ENCODE measurements at places on chromosomes 11 and 22.

DNA sequence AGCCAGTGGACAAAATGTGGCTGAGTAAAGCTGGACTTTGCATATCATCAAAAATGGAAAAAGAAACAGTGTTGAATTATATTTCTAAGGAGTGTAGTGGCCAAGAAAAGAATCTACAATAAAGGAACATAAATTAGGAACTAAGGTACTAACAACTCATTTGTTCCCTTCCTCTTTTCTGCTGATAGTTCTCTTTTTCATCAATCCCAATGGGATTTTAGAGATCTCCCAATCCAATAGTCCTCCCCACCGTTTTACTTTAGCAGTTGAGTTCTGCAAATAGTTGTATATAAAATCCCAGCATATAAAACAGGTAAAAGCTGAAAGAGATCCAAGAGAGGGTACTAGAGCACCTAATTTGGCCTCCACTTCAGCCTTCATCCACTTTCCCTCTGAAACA is 2.0 kb downstream of the PRCP start:
- no peak for DNase-seq

DNA sequence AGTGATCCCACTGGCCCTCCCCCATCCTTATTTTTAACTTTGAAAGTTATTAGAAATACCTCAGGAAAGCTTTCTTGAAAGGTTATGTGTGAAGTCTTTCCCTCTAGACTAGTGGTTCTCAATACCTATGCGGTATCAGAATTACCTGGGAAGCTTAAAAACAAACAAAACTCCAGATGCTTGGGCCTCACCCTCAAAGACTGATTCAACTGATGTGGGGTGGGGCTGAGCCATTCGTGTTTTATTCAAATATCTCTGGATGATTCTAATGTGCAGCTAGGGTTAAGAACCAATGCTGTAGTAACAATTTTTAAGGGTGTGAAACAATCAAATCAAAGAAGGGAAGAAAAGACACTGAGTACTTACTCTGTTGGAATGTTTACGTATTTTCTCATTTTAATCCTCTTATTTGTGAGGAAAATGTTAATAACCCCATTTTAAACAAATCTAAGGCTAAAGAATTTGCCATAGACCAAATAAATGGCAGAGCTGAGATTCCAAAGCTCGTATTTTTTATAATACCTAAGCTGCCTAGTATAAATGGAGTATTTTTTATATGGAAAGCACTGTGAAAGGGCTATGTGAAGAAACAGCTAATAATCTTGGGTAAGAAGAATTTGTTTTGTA is 47.6 kb downstream of the PLEKHB1 start:
- no peak for DNase-seq

- no peak for DNase-seq
Observed at GRCh38 chr11:35662061-35662648, 420 bp upstream of the TRIM44 start.

DNA sequence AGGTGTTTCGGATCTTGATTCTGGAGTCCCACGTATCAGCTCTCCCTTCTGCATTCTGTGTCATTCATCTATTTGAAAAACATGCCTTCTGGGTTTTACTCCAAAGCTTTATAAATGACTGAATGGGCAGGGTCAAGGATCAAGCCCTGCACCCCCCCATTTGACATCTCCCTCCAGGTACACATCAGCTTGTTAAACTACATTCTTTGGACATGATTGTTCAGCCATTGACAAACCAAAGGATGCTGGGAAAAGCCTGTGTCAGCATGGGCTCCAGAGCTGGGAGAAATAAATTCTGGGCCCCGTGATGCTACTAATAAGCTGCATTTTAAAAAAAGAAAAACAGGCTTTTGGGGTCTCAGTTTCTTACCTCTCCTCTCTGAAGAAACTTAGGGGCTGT is 103.7 kb downstream of the DSCAML1 start:
- no peak for DNase-seq

GRCh38 chr11:131546218-131546895 is 175.9 kb downstream of the NTM start:
- DNase-seq = no peak

DNA sequence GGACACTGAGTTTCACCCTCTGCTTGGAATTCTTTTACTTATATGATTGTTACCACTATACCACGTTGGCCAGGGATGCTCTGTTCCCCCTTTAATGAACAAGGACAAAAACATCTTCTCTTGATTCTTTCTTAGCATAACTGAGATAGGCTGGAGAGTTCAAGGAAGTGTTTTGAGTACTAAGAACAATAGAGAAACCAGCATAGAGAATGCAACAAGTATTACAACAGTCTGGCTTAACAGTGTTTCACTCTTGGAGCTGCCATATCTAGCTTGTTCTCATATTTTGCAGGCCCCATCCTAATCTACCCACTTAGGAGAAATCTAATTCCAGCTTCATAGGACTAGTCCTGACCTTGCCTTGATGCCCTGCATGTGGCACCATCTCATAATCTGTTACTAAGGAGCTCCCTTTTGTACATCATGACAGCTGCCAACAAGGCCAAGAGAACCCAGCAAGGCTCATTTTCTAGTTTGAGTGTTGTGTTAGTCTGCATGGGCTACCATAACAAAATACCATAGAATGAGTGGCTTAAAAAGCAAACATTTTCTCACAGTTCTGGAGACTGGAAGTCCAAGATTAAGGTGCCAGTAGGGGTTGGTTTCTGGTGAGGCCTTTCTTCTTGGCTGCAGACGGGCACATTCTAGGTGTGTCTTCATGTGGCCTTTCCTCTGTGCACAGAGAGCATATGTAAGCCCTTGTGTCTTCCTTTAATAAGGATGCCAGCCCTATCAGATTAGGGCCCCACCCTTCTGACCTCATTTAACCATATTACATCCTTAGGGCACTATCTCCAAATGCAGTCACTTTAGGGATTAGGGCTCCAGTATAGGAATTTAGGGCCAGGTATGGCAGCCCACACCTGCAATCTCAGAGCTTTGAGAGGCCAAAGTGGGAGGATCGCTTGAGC is 37.8 kb downstream of the PACS1 start:
- no peak for DNase-seq

DNA sequence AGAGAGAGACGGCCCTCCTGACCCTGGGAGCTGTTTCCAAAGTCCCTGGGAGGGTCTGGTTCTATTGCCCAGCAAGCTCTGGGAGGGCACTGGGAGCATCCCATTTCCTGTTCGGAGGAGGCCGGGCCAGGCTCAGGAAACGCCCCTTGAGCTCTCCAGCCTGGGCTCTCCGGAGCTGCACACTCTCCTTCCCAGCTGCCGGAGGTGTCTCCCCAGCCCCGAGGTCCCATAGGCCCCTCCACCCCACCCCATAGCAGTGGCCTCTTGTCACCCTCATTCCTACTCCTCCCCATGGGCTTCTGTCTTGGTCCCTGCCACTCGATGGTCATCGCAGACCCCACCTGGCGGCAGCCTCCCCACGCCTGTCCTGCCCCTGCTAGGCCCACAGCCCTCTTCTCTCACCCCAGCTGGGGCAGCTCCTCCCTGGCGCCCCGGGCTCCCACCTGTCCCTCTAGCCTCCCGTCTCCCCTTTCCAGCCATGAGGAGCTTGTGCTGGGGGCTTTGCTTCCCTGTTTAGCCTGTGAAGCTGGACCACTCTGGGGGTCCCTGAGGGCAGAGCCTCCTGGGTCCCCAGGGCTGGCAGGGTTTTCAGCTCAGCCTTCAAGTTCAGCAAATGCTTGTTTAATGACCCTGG is 2.8 kb downstream of the TSPAN32 start:
- no peak for DNase-seq

- DNase-seq = no peak
Observed at GRCh38 chr11:66077927-66078326, 7.9 kb downstream of the PACS1 start.

DNA sequence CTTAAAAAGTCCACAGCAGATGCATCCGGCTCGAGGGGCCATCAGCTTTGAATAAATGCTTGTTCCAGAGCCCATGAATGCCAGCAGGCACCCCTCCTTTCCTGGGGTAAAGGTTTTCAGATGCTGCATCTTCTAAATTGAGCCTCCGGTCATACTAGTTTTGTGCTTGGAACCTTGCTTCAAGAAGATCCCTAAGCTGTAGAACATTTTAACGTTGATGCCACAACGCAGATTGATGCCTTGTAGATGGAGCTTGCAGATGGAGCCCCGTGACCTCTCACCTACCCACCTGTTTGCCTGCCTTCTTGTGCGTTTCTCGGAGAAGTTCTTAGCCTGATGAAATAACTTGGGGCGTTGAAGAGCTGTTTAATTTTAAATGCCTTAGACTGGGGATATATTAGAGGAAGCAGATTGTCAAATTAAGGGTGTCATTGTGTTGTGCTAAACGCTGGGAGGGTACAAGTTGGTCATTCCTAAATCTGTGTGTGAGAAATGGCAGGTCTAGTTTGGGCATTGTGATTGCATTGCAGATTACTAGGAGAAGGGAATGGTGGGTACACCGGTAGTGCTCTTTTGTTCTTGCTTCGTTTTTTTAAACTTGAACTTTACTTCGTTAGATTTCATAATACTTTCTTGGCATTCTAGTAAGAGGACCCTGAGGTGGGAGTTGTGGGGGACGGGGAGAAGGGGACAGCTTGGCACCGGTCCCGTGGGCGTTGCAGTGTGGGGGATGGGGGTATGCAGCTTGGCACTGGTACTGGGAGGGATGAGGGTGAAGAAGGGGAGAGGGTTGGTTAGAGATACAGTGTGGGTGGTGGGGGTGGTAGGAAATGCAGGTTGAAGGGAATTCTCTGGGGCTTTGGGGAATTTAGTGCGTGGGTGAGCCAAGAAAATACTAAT is 1.9 kb downstream of the NEAT1 start:
- DNase-seq = no peak

GRCh38 chr22:38923463-38924346 is 33.7 kb upstream of the APOBEC3A start:
- no peak for DNase-seq

DNA sequence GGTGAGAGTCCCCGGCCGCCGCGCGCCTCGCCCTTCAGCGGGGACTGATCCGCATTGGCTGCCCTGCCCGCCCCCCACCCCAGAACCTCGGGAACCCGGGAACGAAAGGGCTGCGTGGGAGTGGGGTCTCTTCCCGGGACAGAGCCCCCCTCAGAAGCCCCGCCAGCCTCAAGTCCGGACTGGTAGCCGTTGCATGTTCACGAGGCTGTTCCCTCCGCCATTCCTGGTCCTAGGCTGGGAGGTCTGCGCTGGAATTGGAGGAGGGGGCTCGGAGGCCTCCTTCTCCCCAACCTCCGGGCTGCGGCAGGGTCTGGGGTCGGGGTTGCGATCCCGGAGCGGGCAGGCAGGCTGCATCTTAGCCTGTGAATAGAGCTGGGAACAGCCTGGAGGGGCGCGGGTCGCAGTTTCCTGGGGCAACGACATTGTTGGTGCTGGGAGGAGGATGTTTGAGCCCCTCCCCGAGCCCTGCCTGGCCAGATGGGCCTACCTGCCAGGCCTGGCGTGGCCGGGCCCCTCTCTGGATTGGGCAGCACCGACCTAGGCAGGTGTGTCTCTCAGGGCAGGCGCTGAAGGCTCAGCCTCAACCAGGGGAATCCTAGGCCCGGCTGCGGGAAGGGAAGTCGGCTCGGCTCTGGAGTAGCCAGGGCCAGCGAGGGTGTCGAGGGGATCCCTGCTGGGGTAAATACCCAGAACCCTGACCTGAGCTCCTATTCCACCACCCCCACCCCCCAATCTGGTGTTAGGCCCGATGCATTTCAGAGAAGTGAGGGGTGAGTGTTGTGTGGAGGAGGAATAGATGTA is 670 bp downstream of the MAPK8IP1 start:
- DNase-seq = no peak

DNA sequence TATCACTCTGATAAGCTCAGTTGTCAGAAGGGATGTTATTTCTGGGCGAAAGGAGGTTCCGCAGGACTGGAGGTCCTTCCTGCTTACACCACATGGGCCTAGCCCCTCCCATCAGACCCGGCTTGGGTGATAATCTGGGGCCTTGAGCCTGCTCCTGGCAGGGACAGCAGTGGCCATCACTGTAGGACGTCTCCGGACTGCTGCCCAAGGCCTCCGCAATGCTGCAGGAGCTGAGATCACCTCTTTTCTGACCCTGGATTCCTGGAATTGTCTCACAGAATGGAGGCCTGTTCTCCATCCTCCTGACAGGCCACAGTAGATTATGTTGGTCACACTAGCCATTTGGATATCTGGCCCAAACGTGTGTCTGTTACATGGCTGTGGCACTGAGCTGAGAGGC is 9.2 kb upstream of the BIK start:
- DNase-seq = no peak

DNA sequence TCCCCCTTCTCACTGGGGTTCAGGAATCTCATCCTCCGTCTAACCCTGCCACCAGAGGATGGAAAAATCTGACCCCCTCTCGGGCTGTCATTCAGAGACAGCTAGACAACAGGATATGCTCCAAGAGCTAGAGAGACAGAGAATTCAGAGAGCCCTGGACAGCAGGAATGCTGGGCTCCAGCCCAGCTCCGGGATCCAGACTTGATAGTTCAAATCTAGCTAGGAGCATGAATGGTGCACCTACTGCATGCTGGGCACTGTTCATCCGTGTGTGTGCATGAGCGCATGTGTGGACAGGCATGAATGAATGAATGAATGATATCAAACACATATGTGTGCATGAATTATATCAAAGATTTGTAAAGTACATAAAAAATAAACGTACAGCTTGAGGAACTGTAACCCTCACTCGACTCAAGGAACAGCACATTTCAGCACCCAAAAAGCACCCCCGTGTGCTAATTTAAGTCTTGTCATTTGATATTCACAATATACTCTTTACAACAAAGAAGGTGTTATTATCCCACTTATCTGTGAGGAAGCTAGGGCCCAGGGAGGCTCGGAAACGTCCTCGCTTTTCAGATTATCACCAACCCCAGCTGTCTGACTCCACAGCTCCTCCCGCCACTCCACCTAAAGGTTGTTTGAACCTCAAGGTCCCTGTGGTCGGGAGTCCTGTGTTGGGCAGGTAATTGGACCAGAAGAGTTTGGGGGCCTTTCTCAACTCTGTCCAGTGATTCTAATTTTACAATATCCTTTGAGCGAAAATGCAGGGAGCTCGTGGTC is 640 bp upstream of the VSIG10L2 start:
- DNase-seq = no peak

- no peak for DNase-seq
Observed at GRCh38 chr11:116774661-116775060, 1.9 kb upstream of the BUD13 start.

DNA sequence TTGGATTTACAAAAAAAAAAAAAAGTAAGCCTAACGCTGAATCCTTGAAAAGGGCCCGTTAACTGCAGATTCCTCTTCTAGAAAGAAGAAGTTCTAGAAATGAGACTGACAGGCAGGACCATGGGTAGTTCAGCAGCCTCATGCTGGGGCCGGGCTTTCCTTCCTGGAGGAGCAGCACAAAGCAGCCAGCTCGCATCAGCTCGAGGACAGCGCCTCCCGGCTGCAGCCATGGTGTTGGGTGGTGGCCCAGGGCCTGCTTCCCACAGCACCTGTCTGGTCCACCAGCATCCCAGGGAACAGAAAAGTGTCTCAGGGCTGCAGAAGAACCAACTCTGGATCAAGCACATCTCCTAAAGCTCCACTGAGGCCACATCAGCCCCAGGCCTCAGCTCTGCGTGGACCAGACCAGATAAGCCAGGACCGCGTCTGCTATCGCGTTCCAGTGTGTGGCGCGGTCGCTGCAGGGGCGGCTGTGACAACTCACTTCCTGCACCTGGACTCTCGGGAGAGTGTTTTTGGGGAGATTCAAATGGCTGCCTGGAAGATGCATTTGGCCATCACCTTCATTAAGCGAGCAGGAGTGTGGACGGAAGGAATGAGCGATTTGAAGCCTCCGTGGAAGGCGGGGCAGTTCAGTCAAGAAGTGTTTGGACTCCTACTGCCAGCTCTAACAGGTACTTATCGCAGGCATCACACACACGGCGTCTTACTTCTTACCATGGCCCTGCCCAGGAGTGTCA is 53.5 kb downstream of the MYH9 start:
- no peak for DNase-seq

GRCh38 chr22:46286006-46286405 is 10.7 kb upstream of the GTSE1 start:
- DNase-seq = no peak
